A549 treated with DMSO at 1 μM for 4 hours (cell line): ENCODE measurements at places on chromosomes 16 and 17. TPM values are rescaled to one million over a fixed set of nuclear protein-coding genes. Genes with fewer than 3 reads are reported as not detected.

The ORAI3 gene
- 12.5 to 15.3 TPM (median 13.2 TPM) in 5 replicates for total RNA-seq

The SOX8 gene
- total RNA-seq: 1.4 to 1.6 TPM (median 1.5 TPM) in 5 replicates

The IL21R gene
- 0.03 to 0.22 TPM (median 0.03 TPM) in 3 of 5 replicates, not detected in the others for total RNA-seq

The G6PC1 gene
- not detected in 5 replicates for total RNA-seq

The TMC7 gene
- 7.5 to 11.0 TPM (median 9.6 TPM) in 5 replicates for total RNA-seq

The DHRS7B gene
- total RNA-seq: 18.3 to 21.2 TPM (median 19.7 TPM) in 5 replicates

The KRT40 gene
- total RNA-seq: not detected in 5 replicates

The TSPOAP1 gene
- not detected in 5 replicates for total RNA-seq

The CNTD1 gene
- 0.05 to 0.28 TPM (median 0.05 TPM) in 4 of 5 replicates, not detected in the other for total RNA-seq

The C17orf58 gene
- 17.6 to 20.0 TPM (median 18.1 TPM) in 5 replicates for total RNA-seq

The OR3A3 gene
- not detected in 5 replicates for total RNA-seq

The KRTAP2-1 gene
- not detected in 5 replicates for total RNA-seq

The CD300A gene
- 0.06 to 1.1 TPM (median 0.08 TPM) in 4 of 5 replicates, not detected in the other for total RNA-seq

The SRCIN1 gene
- 2.3 to 2.9 TPM (median 2.8 TPM) in 5 replicates for total RNA-seq

The NUTF2 gene
- total RNA-seq: 229 to 266 TPM (median 237 TPM) in 5 replicates

The MTSS2 gene
- 35.8 to 45.3 TPM (median 41.4 TPM) in 5 replicates for total RNA-seq

The CENPN gene
- total RNA-seq: 69.2 to 116 TPM (median 72.9 TPM) in 5 replicates

The PRAC1 gene
- total RNA-seq: not detected in 5 replicates

The C16orf74 gene
- total RNA-seq: 12.2 to 16.5 TPM (median 15.1 TPM) in 5 replicates

The MILR1 gene
- total RNA-seq: 1.7 to 2.8 TPM (median 1.9 TPM) in 5 replicates

The CBX2 gene
- 15.8 to 18.1 TPM (median 17.7 TPM) in 5 replicates for total RNA-seq

The GPT2 gene
- total RNA-seq: 8.4 to 14.5 TPM (median 12.9 TPM) in 5 replicates
